ENCODE measurements at places on chromosomes 12 and 14.
A peak's percentile ranks its signal among the peaks of the same experiment; 100 is the strongest.

DNA sequence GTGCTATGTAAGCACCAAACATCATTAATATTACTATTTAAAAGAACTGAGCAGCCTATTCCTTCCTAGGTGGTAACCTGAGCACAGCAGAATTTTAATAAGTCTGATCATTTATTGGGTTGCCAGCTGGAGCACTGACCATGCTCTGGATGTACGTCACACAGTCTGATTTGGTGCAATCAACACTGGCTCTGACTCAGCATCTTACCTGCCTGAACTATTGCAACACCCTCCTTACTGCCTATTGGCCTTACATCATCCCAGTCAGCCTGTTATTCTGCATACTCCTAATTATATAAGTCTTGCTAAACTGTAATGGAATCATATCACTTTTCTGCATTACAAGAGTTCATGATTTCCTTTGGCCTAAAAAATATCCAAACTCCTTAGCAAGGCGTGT lies 149.7 kb downstream of the PTPRO start:
- DNase-seq: no peak

- no peak for DNase-seq
Measured at GRCh38 chr12:131598717-131599116, 112.2 kb upstream of the SFSWAP start.

GRCh38 chr12:72230589-72230988 lies 41.6 kb upstream of the TRHDE start:
- DNase-seq: no peak

GRCh38 chr14:79093531-79093930 lies 923.4 kb downstream of the NRXN3 start:
- no peak for DNase-seq

DNA sequence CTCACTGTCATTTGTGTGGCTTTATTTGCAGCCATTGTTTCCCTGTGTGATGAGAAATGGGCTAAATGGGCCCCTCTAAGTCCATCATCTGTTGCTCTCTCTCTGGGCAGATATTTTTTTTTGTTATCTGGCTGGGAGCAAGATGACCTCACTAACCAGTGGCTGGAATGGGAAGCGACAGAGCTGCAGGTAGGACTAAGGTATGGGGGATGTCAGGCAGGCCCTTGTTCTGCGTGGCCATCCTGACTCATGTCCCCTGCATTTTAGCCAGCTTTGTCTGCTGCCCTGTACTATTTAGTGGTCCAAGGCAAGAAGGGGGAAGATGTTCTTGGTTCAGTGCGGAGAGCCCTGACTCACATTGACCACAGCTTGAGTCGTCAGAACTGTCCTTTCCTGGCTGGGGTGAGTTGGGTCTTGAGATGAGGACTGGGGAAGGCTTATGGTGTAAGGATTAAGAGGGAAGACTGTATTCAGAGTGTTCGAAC lies 1.3 kb downstream of the MARS1 start:
- DNase-seq: no peak

DNA sequence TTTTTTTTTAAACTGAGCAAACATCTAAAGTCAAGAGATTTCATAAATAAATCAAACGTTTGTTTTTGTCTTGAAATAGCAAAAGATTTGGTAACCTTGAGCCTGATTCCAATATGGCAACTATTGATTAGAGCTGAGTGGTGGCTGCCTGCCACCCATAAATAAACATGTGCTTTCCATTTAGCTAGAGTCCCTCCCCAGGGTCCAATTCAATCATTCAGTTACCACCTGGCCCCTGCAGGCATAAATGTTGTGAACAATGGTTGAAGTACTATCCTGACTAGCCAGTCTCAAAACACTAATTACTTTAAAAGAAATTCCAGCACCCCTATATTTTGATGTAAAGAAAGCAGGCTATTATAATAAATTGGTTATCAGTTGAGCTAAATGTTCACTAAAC lies 129.7 kb upstream of the GRIP1 start:
- no peak for DNase-seq

- no peak for DNase-seq
Measured at GRCh38 chr14:50475460-50475859, 56.9 kb downstream of the MAP4K5 start.

- no peak for DNase-seq
Measured at GRCh38 chr12:40309001-40309400, 84.2 kb downstream of the LRRK2 start.

DNA sequence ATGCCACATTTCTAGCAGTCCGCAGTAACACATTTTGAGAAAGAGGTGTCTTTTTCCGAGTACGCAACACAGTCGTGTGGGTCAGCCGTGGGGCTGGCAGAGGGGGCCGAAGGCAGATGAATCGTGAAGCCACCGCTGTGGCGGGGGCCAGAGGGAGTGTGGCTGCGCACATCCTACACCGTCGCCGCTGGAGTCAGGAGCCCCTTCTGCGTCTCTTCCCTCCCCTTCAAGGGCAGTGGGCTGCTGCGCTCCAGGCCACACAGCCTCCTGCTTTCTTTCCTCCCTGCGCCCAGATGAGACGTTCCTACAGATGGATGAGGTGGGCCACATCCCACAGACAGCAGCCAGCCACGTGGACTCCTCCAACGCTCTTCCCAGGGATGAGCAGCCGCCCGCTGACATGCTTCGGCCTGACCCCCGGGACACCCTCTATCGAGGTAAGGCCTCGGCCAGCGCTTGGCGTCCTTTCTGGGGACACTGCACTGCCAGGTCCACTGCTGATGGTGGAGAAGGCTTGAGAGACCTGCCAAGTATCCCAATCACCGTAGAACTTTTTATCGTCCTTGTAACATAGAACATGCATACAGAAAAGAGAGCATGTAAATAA lies 89.8 kb downstream of the B4GALNT3 start:
- no peak for DNase-seq

DNA sequence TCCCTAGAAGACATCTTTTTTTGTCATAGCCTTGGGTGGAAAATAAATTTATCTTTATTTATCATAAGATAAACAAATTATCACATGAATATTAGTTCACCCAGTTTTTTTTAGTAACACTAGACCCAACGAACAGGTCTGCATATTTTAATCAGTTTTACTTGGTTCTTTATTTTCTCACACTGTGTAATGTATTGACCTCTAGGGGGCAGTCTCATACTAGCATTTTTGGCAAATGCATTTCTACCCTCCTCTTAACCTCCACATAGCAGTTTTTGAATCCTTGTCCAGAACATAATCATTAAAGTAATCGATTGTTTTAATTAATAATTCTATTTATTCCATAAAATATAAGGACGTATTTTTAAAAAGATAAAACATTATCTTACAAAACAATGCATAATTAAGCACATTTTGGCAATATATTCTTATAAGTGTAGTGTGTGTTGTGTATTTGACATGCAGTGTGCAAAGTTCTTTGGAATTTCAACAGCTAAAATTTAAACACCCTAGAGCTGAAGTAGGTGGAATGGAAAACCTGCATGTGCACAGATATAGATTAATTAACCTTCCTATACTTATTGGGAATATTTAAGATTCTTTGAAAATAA lies 31.6 kb upstream of the PTPRQ start:
- DNase-seq: no peak

- no peak for DNase-seq
Measured at GRCh38 chr14:105836160-105836559, 309.8 kb downstream of the TMEM121 start.

- peak; percentile 9 for DNase-seq
Measured at GRCh38 chr14:68734231-68734732, 58.6 kb downstream of the ZFP36L1 start.

DNA sequence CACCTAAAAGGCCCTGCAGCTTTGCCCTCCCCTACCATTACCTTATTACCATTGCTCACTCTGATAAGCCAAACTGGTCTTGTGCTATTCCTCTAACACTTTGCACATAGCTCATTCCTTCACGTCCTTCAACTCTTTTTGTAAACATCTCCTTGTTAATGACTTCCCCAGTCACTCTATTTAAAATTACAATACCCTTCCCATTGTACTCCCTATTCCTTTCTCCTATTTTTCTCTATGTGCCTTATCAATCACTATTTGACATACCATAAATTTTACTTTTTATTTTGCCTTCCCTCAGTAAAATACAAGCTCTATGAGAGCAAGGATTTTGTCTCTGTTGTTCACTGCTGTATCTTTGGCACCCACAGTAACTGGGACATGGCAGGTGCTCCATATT lies 5.4 kb downstream of the SARNP start:
- DNase-seq: no peak

- DNase-seq: no peak
Measured at GRCh38 chr12:43028826-43029225, 439.3 kb upstream of the PRICKLE1 start.

- DNase-seq: no peak
Measured at GRCh38 chr12:46509135-46509534, 136.6 kb upstream of the SLC38A2 start.
